ENCODE measurements at places on chromosomes 1 and 21.

DNA sequence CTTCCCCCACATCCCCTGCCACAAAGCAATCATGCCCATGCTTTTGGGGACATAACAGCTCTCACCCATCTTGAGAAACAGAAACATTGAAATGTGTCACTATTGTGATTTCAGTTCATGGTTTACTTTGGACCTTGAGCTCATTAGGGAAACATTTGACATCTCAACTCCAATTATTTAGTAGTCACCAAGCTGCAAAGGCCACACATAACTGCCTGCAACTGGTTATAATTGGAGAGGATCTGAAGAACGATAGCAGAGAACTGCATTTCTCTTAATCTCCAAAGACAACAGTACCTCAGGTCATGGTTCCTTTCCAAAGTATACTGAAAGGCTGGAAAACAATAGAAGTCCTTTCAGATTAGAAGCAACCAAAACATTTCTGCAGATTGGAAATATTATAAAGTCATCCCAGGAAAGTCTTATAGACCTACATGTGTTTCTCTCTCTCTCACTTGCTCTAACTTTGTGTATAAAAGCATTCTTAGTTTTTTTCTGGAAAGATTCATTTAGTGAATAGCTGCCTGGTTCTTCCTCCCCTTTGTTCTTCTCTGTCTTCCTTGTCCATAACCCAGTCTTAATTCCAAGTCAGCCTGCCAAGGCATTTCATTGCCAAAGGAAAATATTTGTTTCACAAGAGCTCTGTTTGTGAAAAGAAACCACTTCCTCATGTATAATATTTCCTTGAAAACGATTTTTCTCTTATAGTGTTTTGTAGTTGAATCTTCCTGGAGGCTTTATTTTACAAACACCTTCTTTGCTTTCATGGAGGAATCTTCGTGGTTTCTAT lies 426.8 kb downstream of the ADGRL2 start:
- no peak for DNase-seq

- no peak for DNase-seq
Observed at GRCh38 chr1:224678168-224678567, 62.1 kb downstream of the CNIH3 start.

GRCh38 chr1:166918956-166919316 lies 42.9 kb upstream of the TADA1 start:
- no peak for DNase-seq

DNA sequence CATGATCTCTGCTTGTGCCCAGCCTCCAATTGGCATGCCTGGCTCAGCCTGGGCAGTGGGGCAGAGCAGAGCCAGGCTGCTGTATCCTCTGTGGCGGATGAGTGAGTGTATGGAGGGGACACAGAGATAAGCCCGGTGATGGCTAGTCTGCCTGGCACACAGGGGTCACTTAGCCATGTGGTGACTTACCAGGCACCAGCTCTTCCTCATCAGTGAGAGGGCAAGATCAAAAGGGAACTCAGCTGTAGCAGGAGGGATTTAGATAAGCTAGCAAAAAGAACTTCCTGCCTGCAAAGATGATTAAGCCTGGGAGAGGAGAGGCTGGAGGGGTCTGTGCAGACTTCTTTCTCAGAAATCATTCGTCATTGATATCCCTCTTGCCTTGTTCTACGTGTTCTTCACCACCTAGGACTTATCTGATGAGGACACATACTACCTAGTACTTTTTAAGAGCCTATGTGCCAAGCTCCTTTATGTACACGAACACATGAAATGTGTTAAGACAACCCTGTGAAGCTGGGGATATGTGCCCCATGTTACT lies 7.9 kb downstream of the KIF21B start:
- DNase-seq, result no peak

DNA sequence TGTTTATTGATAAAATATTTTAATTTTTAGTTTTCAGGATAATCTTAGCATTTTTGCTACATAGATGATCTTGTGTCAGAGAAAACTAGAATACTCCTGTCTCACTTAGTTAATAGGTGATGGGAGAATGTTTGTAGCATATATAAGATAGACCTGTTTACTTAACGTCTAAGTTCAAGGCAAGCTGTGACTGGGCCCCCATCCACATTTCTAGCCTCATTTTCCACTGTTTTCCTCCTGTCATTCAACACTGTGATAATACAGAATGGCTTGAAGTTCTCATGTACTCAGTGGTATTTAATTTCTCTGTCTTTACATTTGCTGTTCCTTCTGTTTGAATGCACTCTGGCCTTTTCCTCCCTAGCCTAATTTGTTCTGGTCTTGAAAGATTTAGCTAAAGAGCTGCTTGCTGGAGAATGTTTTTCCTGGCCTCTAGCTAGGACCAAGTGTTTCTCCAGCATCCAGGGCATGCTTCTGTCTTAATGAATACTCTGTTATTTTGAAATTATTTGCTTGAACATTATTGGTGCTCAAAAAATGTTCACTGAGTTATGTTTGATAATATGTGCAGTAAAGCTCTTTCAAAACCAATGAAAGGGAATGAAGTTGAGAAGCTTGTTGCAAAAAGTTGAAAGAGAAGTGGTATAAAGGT lies 37.3 kb downstream of the USP25 start:
- no peak for DNase-seq

GRCh38 chr1:6499296-6499695 lies 7.8 kb upstream of the PLEKHG5 start:
- DNase-seq, result no peak

DNA sequence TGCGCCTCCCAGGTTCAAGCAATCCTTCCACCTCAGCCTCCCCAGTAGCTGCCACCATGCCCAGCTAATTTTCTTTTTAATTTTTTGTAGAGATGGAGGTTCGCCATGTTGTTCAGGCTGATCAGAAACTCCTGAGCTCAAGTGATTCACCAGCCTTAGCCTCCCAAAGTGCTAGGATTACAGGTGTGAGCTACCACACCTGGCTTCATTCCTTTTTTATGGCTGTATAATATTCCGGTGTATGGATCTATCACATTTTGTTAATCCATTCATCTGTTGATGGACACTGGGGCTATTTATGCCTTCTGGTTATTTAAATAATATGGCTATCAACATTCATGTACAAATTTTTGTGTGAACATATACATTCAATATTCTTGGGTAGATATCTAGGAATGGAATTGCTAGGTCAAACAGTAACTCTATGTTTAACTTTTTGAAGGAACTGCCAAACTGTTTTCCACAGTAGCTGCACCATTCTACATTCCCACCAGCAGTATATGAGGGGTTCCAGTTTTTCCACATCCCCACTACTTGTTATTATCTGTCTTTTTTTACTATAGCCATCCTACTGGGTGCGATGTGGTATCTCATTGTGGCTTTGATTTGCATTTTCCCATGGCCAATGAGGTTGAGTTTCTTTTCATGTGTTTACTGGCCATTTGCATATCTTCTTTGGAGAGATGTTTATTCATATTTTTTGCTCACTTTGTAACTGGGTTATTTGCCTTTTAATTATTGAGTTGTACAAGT lies 11.0 kb downstream of the SLC27A3 start:
- DNase-seq, result no peak

DNA sequence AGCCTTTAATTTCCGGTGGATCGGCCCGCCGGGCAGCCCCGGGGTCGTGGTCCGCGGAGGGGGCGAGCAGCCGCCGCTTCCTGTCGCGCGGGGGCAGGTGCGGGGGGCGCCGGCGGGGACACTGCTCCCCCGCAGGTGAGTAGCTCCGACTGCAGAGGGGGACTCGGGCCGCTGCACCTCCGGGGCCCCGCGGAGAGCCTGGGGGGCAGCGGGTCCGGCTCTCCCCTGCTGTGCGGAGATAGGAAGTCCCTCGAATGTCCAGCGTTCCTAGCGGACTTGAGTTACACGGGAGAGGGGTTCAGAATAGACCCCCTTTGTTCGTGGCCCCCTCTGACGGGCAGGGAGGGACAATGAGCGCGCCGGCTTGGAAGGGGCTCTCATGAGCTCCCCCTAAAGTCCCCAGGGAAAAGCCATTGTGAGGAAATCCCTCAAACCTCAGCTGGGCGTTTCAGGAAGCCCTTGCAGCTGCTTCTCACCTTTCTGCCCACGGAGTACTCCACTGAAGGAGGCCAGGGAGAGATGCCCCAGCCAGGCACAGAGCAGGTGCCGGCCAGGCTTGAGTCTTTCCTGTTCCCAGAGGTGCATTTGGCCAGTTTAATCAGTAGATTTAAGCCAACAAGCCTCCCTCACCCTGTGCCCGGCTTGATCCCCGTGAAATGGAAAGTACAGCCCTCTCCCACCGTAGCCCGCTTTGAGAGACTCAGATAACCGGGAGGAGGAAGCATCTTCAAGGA lies 925 bp downstream of the PDE9A start:
- DNase-seq, result peak; percentile 73

- DNase-seq, result no peak
Observed at GRCh38 chr1:26721669-26722355, 26.0 kb downstream of the ARID1A start.

GRCh38 chr1:38738207-38738606 lies 121.4 kb downstream of the RRAGC start:
- DNase-seq, result no peak

GRCh38 chr1:59074598-59074997 lies 222.3 kb upstream of the FGGY start:
- no peak for DNase-seq

DNA sequence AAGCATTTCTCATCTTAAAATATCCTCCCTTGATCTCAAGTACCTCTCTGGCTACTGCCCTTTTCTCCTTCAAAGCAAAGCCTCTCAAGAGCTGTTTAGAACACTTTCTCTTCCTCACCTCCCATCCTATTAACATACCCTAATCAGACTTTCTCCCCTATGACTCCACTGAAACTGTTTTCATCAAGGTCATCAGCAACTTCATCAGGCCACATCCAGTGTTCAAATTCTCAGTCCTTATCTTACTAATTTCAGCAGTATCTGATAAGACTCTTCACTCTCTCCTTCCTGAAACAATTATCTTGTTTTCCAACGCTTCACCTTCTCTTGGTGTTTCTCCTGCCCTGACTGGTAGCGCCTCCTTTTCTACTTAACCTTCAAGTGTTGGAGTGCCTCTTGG lies 1.5 kb upstream of the RAP1A start:
- DNase-seq, result no peak

DNA sequence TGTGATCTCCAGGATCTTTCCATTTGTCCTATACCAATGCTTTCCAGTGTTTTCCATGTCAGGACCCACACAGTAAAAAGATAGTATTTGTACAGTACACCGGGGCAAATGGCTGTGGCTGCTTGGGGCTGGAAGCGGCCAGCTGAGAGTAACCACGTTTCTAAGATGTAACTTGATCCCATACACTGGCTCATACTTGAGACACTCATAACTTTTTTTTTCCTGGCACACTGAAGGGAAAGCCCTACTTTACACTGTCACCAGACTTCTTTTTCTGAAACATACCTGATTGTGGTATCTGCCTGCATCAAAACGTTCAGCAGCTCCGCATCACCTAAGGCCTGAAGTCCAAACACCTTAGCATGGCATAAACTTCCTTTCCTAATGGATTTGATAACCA lies 21.6 kb downstream of the VPS13D start:
- no peak for DNase-seq

DNA sequence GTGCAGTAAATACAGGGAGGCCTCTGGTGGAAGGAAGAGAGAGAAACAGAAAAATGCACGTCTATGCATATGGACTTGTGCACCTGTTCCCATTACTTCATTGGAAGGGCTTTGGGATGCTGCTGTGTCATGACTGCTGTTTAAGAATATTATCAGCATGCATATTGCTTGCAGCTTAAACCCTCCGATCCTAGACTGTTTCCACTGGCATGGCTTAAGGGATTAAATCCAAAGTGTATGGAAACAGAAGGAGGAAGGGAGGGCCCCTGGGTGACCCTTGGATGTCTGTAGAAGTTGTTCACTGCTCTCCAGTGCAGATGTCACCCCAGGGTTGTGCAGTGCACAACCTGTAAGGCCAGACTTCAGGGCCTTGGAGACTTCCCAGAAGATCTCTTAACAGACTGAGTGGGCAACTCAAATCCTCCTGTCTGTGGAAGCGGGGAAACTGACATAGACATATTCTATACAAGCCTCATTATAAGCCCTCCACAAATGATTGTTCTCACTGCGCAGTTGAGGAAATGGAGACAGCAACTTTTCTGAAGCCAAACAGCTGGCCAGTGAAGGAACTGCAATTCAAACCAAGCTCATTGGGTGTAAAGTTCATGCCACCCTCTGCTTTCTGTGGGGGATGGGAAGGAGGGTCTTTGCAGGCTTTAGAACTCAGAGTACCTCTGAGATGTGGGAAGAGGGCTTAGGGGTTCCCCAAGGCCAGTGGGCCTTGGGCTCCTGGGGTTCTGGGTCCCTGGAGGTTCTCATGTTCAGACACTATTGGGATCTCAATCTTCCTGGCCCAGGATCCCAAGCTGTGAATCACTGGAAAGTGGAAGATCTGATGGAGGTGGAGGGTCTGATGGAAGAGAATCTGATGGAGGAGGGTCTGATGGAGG lies 73.8 kb downstream of the UMODL1 start:
- DNase-seq, result no peak

All from hepatocyte (in vitro differentiated cells).